RCC 7860 (cell line): ENCODE measurements at places on chromosomes 5 and 9.

DNA sequence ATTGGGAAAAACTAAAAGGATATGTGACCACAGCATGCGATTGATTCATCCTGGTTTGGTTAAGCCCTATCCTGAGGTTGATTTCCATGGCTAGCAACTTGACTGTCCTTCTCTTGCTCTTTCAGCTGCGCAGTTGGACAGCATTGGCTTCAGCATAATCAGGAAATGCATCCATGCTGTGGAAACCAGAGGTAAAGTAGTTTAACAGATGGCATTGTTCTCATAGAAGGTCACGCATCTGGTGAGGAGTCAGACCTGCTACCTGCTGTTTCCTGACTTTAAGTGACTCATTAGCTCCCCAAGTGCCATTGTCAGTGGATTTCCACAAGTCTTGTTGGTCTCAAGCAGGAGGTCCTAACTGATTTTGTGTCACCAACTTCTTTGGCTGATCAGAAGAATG, 266.9 kb downstream of the ARHGAP26 start:
- DNase-seq = peak; percentile 28

DNA sequence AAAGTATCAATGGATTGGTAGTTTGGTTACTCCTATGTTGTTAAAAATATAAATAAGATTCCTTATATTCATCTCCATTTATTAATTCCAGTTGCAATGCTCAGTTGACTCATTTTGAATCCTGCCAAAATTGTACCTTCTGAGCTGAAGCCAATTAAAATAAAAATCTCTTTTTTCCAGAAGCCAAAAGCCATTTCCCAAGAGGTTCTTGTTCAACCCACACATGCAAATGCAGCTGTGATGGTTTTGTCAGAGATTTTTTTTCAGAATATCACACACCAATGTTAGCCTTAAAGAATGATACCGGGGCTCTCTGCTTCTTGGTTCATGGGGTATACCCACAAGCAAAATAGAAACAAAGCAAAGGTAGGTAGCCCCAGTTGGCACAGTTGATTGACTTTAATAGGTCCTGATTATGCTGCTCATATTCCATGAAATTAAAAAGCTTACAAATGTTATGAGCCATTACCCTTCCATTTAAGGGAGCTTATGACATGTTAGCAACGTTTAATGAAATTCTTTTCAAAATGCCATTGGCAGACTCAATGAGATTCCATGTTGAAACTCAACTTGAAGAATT, 208.0 kb downstream of the SGCD start:
- DNase-seq = no peak

DNA sequence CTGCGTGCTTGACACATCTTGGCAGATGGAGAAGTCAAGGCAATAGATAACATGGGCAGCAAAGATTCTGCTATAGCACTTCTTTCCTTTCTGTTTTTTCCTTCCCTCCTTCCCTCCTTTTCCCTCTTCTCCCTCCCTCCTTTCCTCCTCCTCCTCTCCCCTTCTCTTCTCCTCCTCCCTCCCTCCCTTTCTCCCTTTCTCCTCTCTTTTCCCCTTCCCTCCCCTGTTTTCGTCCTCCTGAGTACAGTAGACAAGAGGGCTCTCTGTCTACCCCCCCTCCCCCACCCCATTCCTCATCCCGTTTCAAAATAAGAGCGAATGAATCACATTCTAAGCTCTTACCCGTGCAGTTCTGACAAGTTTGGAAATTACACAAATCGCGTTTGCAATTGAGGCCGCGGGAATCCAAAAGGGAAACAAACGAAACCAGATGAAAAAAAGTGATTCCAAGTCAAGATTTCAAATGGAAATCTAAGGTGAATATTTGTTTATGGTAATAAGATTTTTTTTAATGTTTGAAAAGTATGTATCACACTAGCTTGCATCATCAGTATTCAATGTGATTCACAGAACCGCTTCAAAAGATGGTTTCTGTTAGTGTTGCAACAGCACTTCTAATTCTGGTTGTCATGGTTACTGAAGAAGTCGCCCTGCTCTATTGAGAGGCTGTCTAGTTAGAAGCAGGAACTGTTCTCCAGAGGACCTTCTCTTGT, 1.3 kb downstream of the NIM1K start:
- DNase-seq = peak; percentile 82

GRCh38 chr9:130478736-130479575, 34.2 kb downstream of the ASS1 start:
- no peak for DNase-seq
